ENCODE measurements at places on chromosomes 5 and 9.
A peak's percentile ranks its signal among the peaks of the same experiment; 100 is the strongest.

GRCh38 chr5:153896117-153896516 lies 142.6 kb downstream of the FAM114A2 start:
- DNase-seq: no peak

GRCh38 chr9:114203410-114204140 lies 48.2 kb downstream of the COL27A1 start:
- DNase-seq: no peak

DNA sequence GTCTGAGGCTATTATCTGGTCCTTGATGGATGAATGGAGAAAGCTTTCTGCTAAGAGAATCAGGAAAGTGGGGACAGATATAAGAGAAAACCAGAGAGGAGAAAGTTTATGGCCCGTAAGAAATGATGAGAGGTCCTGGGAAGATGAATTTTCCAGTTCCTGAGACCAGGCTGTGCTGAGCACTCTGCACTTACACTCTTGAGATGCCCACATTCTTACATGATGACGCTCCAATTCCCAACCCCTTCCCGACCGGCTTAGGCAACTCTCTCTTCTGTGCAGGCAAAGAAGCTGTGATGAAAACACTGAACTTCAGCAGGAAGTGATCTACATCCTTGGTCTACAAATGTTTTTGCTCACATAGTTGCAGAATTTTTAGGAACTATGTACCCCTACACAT lies 417.0 kb downstream of the ARHGEF28 start:
- DNase-seq: no peak

- no peak for DNase-seq
Measured at GRCh38 chr5:172868924-172869591, 35.0 kb downstream of the ERGIC1 start.

DNA sequence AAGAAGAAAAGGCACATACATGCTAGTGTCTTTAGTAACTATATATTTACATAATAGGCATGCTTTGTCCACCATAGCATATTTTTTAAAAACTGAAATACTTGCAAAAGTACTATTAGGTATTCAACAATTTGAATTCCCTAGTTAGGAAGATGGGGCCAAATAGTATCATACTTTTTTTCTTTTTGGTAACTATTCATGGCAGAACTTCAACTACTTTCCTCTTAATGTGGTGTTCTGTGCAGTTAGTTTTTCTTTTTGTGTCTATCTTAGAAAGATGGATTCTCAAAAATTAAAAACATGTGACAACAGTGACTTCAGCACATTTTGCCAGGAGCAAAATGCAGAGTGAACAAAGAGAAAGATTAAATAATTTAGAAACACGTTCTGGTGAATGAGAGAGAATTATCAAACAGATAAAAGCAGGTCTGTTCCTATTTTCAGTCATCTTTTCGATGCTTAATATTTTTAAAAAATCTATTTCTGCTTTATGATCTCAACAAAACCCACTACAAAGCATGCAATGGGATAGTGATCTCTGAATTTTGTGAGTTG lies 341.1 kb downstream of the ARL15 start:
- DNase-seq: no peak

DNA sequence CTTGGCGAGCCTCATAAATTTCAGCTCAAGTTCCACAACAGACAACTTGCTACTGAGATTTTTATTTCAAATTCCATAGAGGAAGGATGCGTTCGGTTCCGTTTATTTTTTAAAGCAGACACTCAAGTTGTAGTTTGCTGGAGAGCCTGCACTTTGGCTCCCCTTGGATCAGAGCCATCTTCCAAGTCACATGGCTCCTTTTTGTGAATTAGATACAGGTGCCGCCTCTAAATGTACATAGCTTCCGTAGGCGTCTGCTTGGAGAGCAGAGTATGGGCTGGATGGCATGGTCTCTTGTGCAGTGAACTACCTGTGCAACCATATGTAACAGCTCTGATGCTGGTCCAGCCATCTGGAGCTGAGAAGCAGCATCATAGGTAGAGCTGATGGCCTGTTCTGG lies 73.9 kb upstream of the WWC1 start:
- no peak for DNase-seq

GRCh38 chr9:33024126-33024965 lies 727 bp upstream of the DNAJA1 start:
- DNase-seq: no peak

GRCh38 chr5:135426102-135427082 lies 20.8 kb downstream of the DCANP1 start:
- DNase-seq: peak; percentile 6

DNA sequence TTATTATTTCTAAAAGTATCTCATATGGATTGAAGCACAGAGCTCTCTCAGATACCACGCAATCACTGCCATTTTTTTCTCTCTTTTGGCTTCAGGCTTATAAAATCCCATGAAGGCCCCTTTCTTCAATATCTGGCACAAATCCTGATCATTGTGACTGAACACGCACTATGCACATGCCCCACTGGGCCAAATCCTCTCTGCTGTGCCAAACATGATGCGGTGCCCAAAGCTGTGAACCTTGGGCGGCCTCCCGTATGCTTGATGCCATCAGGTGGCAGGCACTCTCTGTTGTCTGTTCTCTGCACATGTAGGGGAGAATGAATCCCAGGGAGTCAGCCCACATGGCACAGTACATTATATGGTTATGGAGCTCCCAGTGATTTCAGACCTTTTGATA lies 375.0 kb upstream of the RGMB start:
- no peak for DNase-seq

DNA sequence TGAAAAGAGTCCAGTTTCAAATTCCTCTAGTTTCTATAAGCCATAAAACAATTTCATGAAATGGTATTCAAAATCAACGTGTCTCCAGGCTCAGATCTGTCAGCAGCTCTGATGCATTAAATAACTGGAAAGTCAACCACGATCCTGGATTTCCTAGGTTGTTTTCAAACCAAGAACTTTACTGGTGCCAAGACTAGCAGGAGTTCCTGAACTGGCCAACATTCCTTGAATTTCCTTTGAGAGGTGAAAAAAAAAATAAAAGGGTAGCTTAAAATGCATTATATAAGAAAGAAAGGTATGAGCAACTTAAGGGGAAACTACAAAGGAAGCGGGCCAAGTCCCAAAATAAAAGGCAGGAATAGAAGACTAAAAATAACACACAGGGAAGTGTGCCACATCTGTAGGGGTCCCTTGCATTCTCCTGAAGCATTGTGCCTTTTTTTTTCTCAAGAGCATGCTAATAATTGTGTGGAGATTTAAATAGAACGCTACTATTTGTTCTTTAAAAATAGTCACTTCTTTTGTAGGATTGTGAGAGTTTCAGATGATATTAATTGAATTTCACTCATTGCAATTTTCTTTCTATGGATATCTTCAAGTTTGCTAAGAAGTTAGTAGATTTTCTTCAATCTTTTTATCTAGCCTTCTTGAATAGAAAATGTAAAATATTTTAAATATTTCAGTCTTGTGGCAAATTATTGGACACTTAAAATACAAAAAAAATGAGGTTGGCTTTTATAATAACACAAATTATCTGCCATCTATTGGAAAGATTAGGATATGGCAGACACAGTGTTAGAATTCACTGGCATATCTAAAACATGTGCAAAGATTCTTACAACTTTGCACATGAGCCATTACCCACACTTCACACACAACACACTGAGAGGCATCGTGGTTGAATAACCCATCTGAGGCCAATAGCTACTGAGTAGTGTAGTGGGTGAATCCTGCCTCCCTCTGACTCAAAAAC lies 15.3 kb downstream of the ESM1 start:
- DNase-seq: no peak

- no peak for DNase-seq
Measured at GRCh38 chr5:84292000-84292642, 92.6 kb downstream of the EDIL3 start.

- no peak for DNase-seq
Measured at GRCh38 chr5:92544036-92544435, 1037.0 kb downstream of the NR2F1-AS1 start.

DNA sequence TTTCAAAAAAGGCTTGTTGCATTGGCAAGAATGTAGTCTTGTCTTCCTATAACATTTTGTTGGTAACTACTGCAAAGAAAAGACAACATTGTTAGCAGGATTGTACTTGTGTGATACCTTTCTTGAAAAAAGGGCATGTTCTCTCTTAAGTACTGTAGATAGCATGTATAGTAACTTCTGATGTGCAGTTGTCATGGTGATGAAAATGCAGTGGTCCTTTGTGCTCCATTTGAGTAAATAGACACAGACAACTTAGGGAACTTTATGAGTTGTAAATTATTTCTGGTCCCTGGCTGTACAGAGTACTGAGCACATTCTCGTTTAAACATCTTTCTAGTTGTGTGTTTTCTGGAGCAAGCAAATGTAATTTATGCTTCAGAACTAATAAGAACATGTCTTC lies 103.3 kb downstream of the CD180 start:
- no peak for DNase-seq

DNA sequence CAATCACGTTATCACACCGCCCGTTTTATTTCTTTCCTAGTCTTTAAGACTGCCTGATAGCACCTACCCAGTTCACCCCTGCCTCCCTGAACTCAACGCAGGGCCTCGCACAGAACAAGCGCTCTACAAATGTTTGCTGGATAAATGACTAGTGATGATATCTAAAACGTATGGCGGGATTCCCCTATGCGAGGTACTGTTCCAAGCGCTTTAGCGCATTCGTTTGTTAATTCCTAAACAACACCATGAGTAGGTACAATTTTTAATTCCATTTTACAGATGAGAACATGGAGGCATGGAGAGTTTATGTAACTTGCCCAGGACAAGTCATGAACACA lies 6.6 kb downstream of the POU4F3 start:
- DNase-seq: no peak

DNA sequence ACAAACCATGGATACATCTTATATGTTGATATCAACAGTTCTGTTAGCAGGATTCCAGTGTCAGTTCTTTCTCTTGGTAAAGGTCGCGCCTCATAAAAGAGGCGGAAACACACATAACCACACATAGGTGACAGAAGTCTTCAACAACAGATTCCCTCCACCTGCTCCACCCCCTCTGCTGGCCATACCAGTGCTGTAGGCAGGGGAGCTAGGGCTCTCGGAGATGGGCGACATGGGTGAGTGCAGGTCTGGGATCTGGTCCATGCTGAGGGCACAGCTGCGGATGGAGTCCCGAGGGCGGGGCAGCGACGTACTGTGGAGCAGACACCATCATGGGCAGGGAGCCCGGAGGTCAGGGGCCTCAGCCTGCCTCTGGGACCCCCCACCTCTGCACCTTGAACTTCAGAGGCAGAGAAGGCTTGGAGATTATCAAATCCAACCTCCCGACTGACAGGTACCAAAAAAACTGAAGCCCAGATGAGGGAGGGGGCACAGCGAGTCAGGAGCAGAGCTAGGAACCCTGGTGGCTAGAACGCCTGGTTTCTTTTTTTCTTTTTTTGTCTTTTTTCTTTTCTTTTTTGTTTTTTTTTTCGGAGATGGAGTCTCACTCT lies 12.0 kb upstream of the TOR2A start:
- DNase-seq: peak; percentile 18

DNA sequence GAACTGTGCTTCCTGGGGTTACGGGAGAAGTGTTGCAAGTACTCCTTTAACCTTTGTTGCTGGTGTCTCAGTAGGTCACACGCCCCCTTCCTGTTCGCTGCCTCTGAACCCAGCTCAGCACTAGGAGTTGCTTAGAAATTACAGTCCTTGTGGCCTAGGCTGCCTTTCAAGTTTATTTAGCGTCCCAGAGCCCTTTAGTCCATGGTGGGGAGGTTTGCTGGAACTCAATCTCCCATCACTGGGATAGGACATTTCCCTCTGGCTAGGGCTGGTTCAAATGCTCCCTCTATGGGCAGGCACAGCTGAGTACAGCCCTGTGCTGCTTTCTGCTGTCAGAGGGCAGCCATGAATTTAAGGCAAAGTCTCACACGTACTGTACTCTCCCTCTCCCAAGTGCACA lies 4.7 kb downstream of the IFNA8 start:
- no peak for DNase-seq

GRCh38 chr9:81613002-81613812 lies 76.1 kb downstream of the TLE1 start:
- no peak for DNase-seq

DNA sequence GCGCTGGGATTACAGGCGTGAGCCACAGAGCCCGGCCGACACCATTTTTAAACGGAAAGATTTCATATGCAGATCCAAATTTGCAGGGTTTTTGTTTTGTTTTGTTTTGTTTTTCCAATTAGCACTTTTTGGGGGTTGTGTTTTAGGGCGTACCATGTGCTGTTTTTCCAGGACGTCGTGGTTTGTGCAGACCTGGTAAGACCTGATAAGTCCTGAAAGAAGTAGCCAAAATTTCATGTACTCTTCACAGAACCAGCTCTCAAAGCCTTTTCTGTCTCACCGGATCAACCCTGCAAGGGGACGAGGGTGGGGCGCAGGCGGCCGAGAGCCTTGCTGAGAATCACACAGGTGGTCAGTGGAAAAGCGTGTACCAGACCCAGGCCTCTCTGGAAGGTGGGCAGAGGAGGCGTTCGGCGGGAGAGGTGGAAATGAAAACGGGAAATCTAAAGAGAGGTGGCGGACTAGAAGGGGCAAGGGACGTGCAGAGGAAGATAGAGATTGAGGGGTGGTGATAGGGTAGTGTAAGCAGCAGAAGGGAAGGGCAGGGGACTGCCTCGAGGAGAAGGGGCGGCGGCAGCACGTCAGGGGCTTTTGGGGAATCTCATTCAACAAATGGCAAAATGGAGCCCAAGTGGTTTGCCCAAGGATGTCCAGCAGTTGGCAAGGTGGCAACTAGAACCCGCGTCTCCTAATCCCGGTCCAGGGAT lies 1.1 kb upstream of the FAF2 start:
- DNase-seq: peak; percentile 4

DNA sequence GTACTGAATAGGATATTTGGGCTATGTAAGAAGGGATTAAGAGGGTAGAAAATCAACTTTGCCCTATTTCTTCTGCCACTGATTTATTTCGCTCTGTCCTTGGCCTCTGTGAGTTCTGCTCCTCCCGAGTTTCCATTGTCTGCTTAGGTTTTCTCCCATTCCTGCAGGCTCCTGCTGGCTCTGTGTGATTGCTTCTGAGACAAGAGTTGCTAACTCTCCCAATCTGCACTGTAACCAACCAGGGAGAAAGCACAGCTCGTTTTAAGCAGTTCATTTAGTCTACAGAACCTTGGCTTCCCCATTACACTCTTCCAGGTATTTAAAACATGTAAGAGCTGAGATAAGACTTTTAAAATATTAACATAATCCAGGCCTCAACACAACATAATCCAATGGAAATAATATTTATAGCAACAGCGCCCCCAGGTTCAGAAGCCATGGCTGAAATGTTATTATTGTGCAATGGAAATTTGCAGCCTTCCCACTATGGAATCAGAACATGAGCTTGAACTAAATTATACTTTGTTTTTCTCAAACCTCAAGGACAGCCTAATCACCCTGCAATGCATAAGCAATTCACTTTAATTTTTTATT lies 203.5 kb downstream of the ERCC6L2 start:
- no peak for DNase-seq

DNA sequence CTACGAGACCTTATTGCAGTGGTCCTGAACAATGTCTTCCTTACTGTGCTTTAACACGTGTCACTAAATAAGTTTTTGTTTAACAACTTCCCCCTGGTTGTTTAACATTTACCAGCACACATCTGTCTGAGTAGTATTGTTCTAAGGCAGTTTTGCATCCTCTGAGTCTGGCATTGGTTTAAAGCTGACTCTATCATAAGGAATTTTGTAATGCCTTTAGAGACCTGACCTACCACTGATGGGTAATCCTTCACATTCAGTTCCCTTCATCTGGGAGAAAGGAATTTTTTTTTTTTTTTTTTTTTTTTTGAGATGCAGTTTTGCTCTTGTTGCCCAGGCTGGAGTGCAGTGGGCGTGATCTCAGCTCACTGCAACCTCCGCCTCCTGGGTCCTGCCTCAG lies 20.0 kb upstream of the PCAT7 start:
- no peak for DNase-seq

GRCh38 chr5:11525020-11525419 lies 379.2 kb downstream of the CTNND2 start:
- no peak for DNase-seq

- peak; percentile 78 for DNase-seq
Measured at GRCh38 chr9:4604678-4605095, 57.4 kb upstream of the PLPP6 start.

All from T-helper 1 cell (primary cell).